ENCODE measurements at places on chromosomes 7 and 10. TPM values are rescaled to one million over a fixed set of nuclear protein-coding genes. Genes with fewer than 3 reads are reported as not detected.

The KCND2 gene
- total RNA-seq = not detected

The TAS2R39 gene
- total RNA-seq = not detected

The SCIN gene
- total RNA-seq = 0.14 TPM

The DYNC1I1 gene
- total RNA-seq = 26.3 TPM

The GNGT1 gene
- not detected for total RNA-seq
